Cortex of kidney (tissue), 1 donor: ENCODE measurements at places on chromosomes 5 and 9.

- no peak for DNase-seq
These were observed 28.1 kb upstream of the F2RL1 start for GRCh38 chr5:76790632-76791290.

DNA sequence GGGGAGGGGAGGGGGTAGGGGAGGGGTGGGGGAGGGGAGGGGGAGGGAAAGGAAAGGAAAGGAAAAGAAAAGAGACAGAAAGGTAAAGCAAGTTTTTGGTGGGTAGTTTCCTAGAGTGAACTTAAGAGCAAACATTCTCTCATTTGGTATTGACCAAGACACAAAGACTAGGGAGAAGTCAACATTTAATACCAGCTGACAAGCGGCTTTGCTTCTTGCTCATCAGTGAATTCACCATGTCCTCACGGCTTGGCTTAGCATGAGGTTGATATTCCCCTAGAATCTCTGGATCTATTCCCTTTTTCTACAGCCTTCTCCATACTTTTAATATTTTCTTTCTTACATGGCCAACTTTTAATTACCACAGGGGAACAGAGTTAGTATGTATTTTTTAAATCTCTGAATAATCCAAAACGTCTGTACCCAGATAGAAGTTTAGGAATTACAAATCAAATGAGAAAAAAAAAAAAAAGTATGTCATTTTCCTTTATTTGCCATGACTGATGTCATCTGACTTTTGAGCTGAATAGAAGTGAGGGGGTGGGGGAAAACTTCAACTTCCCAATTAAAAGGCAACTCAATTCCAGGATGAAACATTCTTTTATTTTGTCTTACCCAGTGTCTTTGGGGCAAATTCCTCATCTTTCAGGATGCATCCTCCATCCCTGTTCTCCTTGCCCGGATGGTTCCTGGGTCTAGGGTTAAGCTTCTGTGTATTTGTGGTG lies 40.1 kb upstream of the GLIS3 start:
- no peak for DNase-seq

DNA sequence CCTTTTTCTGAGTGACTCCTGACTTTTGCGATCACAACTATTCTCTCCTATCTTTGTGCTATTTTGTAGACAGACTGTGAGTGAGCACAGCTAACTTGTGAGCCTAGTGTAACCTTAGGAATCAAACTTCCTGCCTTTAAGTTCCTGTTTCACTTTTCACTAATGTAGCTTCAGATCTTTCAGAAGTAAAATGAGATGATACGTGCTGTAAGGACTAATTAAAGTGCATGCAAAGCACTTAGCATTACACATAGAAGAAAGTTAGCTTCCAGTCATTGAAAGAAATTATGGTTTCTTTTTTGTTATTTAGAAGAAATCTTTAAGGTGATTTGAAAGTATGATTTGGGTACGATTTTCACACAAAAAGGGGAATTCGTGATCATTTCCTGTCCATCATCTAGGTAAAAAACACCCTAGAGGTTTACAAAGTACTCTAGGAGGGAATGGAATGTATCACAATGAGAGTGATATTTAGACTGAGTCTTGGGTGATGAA lies 122.7 kb downstream of the ST8SIA4 start:
- no peak for DNase-seq

- no peak for DNase-seq
These were observed 52.1 kb upstream of the FREM1 start for GRCh38 chr9:14962193-14962882.

GRCh38 chr9:134837529-134837928 lies 43.1 kb upstream of the FCN2 start:
- DNase-seq: no peak
